ENCODE measurements at places on chromosomes 4 and X.

- DNase-seq: no peak
These were observed 39.3 kb upstream of the RPL34 start for GRCh38 chr4:108581083-108581482.

- no peak for DNase-seq
These were observed 122.5 kb downstream of the ADAMTS3 start for GRCh38 chr4:72446353-72447055.

DNA sequence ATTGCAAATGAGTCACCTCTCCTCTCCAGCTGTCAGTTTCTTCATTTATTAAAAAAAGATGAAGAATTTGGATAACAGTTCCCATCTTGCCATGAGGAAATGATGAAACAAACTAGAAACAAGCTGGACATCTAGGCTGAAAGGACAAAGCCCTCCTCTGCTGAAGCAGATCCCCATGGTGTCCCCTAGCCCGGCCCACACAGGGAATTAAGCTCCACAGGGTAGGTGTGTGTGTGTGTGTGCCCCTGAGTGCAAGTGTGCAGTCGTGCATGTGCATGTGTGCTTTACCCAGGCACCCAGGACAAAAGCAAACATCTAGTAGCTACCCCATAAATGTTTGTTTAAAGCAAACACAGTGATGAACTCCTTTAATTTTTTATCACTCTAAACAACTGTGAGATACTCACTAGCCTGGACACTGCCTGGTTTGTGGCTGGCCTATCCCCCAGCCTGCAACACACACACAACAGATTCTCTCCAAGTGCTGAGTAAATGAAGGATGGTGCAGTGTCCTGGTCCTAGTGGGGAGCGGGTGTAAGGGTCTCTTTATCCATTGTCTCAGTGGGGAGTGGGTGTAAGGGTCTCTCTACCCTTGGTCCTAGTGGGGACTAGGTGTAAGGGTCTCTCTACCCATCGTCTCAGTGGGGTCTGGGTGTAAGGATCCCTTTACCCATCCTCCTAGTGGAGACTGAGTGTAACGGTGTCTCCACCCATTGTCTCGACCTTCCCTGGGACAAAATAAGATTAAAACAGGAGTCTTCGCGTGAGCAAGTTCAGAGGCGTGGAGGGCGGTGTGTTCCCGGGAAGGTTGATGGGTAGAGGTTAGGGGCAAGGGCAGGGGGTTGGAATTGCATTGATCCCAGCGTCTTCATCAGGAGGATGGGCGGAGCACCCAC lies 688 bp upstream of the EVC start:
- DNase-seq: no peak

GRCh38 chr4:26144526-26145155 lies 176.2 kb upstream of the RBPJ start:
- no peak for DNase-seq

DNA sequence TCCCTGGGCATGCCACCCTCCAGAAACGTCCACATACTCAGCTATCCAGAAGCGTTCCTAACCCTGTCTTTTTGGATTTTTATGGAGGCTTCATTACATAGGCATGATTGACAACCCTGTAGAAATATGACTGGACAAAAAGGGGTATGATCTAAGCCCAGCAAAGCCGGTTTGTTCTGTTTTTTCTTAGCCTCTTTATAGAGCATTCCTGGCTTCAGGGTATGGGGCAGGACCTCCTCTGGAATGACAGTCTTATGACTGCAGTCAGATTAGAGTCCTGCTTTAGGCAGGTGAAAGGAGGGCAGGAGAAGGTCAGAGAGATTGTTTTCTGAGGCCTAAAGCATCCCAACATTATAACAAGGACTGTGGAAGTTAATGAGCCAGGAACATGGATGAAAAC lies 137.4 kb downstream of the DCLK2 start:
- DNase-seq: no peak

DNA sequence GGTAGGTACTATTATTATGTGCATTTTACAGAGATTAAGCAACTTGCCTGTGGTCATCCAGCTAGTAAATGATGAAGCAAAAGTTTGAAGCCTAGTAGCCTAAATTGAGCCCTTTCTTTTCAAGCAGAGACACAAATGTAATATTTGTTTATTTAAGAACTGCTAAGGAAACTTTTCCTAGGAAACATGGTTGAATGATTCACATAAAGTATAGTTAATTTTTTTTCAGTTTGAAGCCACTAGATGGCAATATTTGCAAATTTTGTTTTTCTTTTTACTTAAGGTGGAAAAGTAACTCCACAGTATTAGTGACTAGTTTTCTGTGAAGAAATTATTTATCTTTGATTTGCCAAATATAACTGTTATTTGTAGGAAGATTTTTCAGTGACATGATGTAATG lies 52.8 kb upstream of the ANKRD17 start:
- DNase-seq: no peak

DNA sequence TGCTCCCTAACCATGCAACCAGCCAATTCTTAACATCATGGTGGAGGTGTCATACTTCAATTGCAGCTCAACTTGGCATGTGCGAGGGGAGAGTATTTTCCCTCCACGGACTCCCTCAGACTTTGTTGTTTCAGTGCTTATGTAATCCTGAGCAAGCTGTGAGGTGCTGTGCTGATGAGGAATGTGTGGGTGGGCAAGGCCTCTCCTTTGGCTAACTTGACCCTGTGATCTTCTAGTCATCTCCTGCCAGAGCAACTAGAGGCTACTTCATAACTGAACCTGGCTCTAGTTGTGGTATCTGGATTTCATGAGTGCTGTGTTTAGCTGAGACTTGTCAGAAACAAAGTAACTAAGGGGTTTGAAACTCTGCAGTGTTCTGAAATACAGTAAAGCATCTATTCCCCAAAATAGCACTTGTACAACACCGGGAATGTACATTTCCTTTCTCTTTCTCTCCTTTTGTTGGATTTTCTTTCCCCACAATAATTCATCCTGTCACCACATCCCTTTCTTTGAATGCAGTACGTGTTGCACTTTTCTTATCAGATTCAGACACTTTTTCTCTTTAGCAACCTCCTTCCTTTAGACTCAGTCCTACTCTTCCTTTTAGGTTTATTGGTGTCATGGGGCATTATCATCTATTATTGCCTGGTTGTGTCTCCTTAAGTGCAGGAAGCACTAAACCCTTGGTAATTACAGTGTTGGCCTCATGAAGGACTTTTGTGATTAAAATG lies 415.2 kb upstream of the NR3C2 start:
- no peak for DNase-seq

- DNase-seq: no peak
These were observed 112.7 kb downstream of the TBL1X start for GRCh38 chrX:9577555-9577954.

DNA sequence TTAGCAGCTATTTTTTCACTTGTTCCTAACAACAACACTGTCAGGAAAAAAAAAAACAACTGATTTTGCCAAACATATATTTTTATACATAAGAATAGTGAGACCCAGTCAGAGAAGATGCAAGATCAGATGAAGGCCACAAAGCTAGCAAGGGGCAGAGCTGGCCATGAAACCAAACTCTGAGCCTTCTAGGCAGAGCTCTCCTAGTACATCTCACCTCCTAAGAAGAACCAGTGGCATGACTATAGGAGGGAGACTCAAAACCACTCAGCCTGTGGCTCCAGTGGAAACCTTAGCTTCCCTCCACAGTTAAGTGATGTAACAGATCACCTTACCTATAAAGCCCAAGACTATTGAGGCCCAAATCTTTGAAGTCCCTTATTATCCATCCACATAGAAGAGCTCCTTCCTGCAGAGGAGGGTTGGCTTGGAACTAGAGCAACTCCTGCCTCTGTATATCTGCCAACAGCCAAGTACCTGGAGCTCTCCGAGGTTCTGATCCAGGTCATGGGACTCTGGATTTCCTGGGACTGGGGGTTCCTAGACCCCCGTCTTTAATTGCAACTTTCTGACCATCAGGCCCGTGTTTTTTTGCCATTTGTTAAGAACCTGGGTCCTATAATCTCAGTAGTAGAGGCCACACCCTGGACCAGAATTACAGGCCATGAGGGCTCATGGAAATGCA lies 136.5 kb downstream of the SH3KBP1 start:
- no peak for DNase-seq

GRCh38 chr4:47598896-47599295 lies 113.8 kb downstream of the ATP10D start:
- no peak for DNase-seq

DNA sequence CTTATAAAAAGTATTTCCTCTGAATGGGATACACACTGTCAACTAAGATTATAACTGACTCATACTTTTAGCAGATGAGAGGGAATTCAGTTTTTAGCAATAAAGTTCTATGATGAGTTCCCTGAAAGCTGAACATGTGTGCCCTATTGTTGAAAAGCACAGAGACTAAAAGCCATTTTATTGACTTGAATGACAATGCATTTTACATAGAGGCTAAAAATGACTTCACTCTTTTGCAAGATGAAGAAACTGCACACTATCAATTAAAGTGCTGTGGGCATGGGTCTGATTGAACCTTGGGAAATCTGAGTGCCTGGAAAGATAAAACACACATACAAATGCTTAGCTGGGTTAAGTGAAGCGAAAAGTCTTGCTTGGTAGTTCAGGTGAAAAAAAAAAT lies 633.4 kb downstream of the PDHA2 start:
- DNase-seq: no peak

GRCh38 chr4:54547299-54548097 lies 110.3 kb upstream of the KIT start:
- DNase-seq: no peak

- DNase-seq: no peak
These were observed 260.1 kb downstream of the EVC2 start for GRCh38 chr4:5448221-5448620.

DNA sequence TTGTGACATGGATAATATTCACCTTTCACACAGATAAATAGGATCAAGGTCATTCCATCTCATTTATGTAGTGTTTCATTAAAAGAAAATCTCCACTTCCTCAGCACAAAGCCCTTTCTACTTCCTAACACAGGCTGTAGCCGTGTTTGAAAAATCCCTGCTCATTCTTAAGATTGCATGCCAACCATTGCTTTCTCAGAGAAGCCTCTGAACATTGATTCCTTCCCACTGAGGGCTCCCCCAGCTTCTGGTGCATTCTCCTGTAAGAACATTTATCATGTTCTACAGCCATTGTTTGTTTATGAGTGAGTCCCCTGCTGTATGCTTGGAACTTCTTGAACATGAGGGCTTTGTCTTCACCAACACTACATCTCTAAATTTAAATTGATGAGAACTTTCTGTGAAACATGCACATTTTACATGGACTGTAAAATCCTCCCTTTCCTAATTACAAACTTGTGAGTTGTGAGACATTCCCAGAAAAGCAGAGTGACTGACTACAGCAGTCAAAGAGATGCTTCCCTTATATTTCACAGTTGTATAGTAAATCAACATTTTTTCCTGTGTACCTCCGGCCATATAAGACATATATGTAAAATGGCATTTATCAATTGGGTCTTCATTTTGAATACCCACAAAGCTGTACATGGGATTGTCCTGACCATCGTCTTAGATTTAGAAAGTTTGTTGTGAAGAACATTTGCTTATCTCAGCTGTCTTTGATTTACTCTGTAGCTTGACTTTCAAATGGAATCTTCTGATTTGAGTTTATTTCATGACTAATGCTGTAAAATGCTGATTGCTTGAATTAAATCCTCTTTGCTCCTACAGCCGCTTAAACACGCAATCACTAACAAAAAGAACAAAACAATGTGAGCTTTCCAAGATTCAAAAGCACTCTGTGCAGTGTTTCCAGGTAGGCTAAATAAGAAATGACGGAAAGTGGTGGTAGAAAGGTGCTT lies 600.5 kb upstream of the SLIT2 start:
- DNase-seq: no peak

DNA sequence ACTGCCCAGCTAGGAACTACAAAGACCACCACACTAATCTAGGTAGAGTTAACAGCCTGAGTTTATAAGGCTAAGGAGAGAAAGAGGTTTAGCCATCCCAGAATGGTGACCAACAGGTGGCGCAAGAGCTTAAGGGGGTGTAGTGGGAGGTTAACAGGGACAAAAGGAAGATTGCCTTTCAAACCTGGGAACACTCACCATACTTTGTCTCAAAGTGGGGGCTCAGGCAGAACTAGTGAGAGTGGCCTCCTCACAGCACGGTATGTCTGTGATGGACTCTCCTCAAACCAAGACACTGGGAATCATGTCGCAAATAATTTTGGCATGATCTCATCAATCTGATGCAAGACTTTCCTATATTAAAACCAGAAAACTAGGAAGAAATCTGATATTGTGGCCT lies 23.4 kb downstream of the CCNI start:
- peak; percentile 67 for DNase-seq

- DNase-seq: no peak
These were observed 790.0 kb downstream of the PCDH18 start for GRCh38 chr4:136742333-136742732.

GRCh38 chr4:181682367-181683047 lies 560.7 kb upstream of the TENM3 start:
- DNase-seq: no peak

DNA sequence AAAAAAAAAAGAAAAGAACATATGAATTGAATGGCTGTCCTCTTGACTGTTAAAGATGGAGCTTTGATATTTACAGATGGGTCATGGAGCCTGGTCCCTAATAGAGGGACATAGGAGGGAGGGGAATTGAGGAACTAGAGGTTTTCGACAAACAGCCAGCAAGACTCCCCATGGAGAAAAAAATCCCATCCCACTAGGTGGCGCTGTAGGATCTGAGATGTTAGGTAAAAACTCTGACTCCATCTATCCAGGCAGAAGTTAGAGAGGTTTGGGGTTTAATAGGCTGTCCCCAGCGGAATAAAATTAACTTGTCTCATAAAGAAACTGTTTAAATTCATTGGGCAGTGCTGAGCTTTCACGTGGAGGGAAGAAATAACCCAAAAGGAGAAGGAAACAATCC lies 45.9 kb downstream of the HMGB2 start:
- peak; percentile 70 for DNase-seq

DNA sequence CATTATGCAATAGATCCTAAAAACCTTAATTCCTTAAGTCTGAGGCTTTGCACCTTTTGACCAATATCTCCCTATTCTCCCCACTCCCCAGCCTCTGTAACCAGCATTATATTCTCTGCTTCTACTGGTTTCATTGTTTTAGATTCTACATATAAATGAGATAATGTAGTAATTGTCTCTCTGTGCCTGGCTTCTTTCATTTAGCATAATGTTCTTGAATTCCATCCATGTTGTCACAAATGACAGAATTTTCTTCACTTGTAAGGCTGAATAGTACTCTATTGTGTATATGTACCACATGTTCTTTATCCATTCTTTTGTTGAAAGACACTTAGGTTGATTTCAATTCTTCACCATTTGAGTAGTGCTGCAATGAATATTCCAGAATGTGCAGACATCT lies 66.0 kb downstream of the MAGEC1 start:
- no peak for DNase-seq

DNA sequence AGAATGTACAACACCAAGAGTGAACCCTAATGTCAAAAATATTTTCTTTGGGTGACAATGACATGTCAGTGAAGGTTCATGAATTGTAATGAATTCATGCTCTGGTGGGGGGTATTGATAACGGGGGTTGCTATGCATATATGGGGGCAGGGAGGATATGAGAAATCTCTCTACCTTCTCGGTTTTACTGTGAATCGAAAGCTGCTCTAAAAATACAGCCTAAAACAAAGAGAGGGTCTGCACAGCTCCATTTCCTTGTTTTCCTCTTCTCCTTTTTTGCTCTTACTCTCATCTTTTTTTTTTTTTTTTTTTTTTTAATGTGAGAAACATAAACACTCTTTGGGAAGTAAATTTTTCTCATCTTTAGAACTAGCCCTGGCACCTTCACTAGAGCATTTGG lies 85.8 kb downstream of the DCTD start:
- DNase-seq: no peak
